ENCODE measurements at places on chromosomes 7 and 10.

DNA sequence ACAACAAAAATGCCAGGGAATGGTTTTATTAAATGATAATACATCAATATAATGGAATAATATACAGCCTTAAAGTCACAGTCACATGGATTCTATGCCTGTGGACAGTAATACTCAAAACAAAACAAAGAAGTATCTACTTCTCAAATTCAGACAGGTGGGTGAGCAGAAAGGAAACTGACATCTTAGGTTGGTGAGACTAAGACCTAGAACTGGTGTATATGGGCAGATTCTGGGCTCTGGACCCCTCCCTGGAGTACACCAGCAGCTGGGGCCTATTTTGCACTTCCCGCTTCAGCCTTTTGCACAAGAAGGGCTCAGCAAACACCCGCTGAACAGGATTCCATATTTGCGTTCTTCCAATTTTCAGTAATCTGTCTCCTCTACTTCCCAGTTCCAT is 5.4 kb upstream of the FIS1 start:
- no peak overlapping the region for H3K4me3 ChIP-seq
- no peak overlapping the region for H3K27ac ChIP-seq
- no peak for DNase-seq

GRCh38 chr7:41107330-41107937 is 595.5 kb downstream of the INHBA start:
- no peaks in the 10 kb centered on the region for H3K36me3 ChIP-seq
- peak overlapping the region; percentile 9 for H3K4me3 ChIP-seq
- H3K27ac ChIP-seq = no peak overlapping the region
- DNase-seq = no peak
- no peaks in the 10 kb centered on the region for H3K27me3 ChIP-seq

DNA sequence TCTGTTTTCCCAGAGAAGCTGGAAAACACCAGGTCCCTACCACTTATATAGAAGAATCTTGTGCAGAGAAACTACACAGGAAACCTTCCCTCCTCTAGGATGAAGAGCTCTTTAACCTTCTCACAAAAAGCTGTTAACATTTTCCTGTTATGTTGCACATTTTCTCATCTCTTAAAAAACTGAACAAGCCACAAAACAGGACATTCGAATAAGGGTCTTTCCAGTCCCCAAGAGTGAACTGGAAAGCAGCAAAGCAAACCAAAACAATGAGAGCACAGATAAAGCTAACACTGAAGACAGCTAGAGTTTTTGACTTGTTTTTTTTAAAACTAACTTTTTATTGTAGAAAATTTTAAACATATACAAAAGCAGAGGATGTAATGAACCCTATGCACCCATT is 82.7 kb downstream of the RNF216 start:
- DNase-seq = no peak
- H3K4me1 ChIP-seq = peaks cover 37% of the 10 kb centered on the region
- H3K36me3 ChIP-seq = peaks cover 48% of the 10 kb centered on the region
- H3K27me3 ChIP-seq = no peaks in the 10 kb centered on the region
- no peak overlapping the region for H3K27ac ChIP-seq

DNA sequence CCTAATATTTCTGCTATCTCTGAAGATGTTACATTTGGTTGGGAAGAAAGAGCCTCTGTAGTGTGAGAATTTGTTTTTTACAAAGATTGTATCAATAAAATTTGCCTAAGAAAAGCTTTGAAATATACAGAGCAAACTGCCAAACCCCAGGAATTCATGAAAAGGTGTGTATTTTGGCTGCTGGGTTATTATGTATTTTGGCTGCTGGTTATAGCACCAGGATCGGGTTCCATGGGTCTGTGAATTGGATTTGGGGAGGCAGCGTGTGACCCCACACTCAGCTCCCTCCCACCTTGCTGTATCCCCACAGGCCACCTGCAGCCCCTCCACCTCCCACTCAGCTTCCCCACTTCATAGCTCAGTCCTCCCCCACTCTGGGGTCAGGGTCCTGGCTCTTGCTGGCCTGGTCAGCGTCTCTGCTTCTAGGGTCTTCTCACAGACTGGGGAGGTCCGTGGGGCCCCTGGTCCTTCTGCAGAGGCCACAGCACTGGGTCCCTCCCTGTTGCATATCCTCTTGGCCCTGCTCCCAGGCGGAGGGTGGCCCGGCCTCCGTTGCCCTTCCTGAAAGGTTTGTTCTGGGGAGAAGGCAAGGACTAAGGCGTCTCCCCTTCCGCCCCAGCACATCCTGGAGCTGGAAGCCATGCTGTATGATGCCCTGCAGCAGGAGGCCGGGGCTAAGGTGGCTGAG is 24.0 kb upstream of the DPYSL4 start:
- no peak for DNase-seq
- no peaks in the 10 kb centered on the region for H3K36me3 ChIP-seq
- no peaks in the 10 kb centered on the region for H3K4me1 ChIP-seq
- no peak overlapping the region for H3K27ac ChIP-seq

GRCh38 chr10:6516281-6516928 is 63.7 kb downstream of the PRKCQ start:
- no peak overlapping the region for H3K27ac ChIP-seq
- no peaks in the 10 kb centered on the region for H3K36me3 ChIP-seq
- no peaks in the 10 kb centered on the region for H3K4me1 ChIP-seq
- no peak for DNase-seq
- peaks cover 13% of the 10 kb centered on the region for H3K27me3 ChIP-seq

All from esophagus squamous epithelium (tissue), 5 donors.